Retina (tissue), 1 donor: ENCODE measurements at places on chromosomes 12 and 14.

DNA sequence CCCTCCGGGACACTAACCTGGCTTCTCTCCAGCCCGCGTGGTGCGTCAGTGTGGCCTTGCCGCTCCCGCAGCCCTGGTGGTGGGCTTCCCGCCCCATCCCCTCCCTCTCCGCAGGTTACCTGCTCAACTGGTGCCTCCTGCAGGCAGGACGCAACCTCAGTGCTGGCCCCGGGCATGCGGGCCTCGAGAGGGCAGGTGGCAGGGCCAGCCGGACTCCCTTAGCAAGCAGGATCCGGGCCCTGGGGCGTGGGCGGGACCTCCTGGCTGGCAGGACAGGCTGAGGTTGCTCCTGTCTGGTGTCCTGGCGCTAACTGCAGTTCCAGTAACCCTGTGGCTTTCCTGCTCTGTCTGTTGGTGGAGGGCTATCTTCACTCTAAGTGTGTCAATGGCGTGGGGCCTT is 8.6 kb upstream of the ADSS1 start:
- no peak for DNase-seq

DNA sequence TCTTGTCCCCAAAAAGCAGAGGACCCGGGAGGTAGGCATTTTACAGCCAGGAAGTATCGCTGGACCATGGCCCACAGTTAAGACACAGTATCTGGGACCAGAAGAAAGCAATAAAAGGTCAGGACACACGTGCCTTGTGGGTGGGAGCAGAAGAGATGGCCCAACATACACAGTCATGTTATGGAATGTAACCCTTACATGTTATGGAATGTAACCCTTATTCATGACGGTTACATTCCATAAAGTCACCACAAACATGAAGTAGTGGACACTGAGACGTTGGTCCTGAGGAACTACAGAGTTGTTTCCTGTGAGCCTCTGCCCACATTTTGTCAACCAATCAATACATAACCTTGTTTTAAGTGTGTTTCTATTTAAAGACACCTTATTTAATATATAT is 285.6 kb upstream of the FKBP4 start:
- no peak for DNase-seq

- no peak for DNase-seq
These were observed 13.5 kb upstream of the KRT8 start for GRCh38 chr12:52918351-52918750.

DNA sequence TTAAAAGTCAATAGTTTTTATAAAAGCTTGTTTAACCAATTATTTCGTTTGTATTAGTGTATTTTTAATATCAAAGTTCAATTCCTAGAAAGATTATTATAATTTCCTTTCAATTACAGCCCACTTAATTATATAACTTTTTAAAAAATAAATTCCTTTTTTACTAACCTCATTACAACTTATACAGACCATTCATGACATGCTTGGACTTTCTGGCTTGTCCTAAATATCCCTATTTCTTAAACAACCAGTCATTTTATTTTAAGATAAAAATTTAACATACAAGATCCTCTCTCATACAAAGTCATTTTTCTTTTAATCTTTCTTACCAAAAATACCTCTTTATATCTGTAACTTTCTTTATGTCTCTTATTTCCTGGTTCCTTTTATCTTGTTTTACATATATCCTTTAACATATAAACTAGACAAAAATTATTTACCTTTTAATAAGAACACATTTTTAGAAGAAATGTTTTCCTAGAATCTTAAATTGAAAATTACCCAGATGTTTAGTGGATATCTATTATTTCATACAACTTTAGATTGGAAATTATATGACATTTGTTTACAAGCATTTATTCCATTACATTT is 10.4 kb upstream of the TMEM263 start:
- no peak for DNase-seq

GRCh38 chr14:22002860-22003284 is 329.3 kb upstream of the OR4E1 start:
- no peak for DNase-seq

GRCh38 chr14:99394602-99395156 is 86.0 kb downstream of the SETD3 start:
- DNase-seq = no peak

- DNase-seq = peak; percentile 91
These were observed 117.5 kb upstream of the PARP11 start for GRCh38 chr12:3990501-3991280.

- no peak for DNase-seq
These were observed 29.2 kb upstream of the FOS start for GRCh38 chr14:75249251-75249957.

DNA sequence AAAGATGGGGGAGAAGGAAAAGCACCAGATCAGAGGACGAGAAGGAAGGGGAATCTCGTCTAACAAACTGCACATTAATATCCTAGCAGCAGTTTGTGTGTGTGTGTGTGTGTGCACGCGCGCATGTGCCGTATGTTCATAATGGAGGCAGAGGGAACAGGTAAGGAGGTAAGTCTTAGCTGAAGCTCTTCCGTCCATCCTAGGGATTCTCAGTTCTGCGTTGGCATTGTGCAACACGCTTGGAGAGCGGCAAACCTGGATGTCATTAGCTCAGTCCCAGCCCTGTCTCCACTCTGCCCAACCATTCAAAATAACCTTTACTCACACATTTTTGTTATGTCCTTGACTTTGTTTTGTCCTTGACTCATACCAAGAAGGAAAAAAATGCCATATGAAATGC is 1.6 kb upstream of the C1R start:
- no peak for DNase-seq

DNA sequence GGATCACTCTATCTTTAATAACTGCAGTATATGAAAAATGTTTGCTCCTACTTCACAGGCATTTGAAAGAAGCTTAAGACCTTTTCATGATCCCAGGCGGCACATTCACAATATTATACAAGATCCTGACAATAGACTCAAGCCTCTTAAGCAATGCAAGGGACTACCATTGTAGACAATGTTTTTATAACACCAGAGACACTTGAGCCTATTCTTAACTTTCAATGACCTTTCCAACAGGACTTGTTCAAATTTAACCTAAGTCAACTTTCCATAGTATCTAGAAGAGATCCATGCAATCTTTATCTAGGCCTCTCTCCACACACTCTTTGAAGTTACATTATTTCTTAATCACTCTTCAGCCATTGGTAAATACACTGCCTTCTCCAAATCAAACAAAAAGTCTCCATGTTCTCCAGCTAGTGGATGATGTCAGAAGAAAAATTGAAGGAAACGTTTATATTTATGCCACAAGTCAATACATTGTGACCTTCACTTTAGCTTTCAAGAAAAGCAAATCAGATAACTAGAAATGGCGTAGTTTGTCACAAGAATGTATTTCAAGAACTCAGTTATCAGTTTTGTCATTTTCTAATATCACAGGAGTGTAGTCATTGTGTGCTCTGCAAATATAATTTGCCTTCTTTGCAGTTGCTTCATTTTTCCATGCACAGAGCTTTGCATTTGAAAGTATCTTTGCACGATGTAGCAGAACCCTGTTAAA is 41.2 kb downstream of the PHLDA1 start:
- DNase-seq = no peak

DNA sequence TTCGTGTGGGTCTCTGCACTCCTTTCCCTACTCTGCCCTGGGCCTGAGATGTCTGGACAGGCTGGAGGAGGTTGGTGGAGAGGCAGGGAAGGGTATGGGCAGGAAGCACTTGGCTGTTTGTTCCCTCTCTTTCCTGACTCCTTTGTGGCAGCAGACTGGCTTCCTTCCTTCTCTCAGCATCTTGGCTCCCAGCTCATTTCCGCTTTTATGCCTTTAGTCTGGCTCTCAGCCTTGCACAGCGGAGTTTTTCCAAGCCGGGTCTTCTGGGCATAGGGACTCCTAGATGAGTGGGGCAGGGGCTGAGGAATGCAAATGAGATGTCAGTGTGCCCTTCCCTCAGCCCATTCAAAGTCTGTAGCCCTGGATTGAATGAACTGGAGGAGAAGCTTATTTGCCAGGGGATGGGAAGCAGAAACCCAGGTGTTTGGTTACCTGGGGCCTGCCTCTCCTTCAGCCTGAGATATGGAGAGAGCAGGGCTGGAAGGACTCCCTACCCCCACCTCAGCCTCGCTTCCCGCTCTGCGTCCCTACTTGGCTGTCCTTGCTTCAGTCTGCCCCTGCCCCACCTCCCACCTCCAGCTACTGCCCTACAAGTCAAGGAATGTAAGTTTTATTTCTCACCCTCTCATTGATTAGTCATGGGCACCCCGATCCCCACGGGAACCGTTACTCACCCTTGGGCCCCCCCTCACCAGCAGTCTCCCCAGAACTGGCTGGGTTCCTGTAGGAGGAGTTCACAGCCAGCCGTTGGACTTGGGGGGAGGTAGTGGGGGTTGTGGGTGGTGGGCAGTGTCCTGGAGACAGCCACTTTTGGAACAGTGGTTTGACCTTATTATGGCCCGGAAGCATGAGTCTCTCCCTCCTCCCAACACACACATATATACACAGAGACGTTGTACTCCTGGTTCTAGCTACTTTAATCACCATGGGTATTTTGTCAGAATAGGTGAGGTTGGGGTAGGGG is 9.3 kb upstream of the ITGA5 start:
- no peak for DNase-seq

GRCh38 chr14:39857376-39858055 is 425.3 kb upstream of the FBXO33 start:
- DNase-seq = peak; percentile 50

- DNase-seq = no peak
These were observed 235.7 kb upstream of the PWP1 start for GRCh38 chr12:107449891-107450290.

GRCh38 chr12:62655666-62656151 is 189.1 kb downstream of the MON2 start:
- no peak for DNase-seq

DNA sequence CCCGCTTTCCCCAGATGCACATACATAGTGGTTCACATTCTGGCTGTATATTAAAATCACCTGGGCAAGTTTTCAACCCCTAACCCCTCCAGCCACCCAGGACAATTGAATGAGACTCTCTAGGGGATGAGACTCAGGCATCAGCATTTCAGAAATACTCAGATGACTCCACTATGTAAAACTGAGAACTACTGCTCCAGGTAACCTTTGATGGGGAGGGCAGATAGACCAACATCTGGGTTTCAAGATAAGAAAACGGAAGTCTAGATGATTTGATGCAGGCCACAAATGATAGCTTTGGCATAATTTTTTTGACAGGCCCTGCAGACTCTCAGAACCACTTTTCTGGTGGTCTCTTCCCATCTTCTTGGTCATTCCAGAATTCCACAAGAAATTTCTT is 341.1 kb downstream of the EMP1 start:
- DNase-seq = no peak

DNA sequence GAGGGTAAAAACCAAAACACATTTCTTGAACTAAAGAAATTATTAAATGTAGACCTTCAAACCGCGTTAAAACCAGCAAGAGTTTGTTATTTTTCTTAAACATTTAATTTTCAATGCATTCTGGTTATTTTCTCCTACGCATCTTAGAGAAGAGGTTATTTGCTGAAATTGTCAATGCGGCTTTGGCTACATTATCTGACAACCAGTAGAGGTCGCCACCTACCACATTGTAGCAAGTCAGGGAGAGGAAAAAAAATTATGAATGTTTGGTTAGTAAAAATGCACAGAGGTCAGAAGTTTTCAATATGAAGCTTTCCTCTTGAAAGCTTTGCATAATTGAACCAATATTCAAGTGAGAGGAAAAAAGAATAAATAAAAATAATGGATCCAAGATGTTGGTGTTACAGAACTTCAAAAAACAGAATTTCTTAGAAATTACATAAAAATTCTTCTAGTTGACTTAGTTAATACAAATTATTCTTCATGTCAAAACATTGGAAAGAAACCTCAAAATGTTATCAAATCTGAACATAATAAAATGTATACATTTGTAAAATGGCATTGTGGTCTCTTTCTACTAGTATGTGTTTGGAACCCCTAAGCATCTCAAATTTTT is 159.4 kb upstream of the TMTC2 start:
- peak; percentile 57 for DNase-seq

DNA sequence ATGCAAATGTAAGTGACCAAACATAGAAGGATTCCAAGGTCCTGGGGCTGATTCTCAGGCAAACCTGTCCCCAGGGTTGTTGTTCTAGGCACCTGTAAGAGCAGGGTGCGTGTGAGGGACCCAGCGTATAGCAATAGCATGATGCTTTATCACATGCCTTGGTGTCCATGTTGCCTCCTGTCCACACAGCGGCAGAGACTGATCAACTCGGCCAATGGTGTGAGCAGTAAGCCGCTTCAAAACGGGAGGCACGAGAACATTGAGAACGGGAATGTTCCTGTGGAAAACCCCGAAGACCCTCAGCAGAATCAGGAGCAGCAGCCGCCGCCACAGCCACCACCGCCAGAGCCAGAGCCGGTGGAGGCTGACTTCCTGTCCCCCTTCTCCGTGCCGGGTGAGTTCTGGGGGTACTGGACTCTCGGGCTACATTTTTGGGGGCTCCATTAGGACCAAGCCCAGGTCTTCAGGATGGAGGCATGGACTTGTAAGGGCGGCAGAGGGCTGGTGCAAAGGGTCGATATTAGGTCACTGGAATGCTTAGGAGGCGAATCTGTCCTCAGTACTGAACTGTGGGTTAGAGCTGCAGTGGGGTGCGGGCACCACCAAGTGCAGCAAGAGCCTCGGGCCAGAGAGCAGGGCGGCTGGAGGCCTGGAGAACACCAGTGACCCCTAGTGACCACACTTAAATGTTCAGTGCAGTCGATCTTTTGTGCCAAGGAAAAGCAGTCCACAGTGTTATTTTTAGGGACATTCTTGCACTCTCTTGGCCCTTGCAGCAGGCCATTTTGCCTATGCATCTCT is 57.2 kb upstream of the RIN3 start:
- peak; percentile 67 for DNase-seq

DNA sequence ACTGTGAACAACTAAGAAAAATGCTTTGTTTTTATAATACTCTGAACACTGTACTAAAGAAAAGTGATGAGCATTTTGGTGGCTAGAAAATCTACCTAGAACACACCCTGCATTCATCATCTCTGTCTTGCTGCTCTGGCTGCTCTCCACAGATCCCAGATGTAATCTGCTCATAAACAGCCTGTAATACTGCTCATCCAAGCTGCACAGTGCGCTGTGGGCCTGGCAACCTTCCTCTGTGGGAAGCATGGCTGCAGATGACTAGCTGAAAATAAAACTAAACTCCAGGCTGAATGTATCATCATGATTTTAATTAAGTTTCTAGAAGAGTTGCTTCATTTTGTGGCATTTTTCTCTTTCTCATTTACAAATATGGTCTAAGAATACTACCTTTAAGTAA is 200.7 kb downstream of the SLC2A13 start:
- DNase-seq = no peak

- DNase-seq = no peak
These were observed 234.4 kb upstream of the CLEC14A start for GRCh38 chr14:38490273-38490672.
